Fibroblast of skin of back (primary cell): ENCODE measurements at places on chromosomes 5 and 9.

- no peak for DNase-seq
Observed at GRCh38 chr5:1665231-1665630, 134.4 kb downstream of the MRPL36 start.

DNA sequence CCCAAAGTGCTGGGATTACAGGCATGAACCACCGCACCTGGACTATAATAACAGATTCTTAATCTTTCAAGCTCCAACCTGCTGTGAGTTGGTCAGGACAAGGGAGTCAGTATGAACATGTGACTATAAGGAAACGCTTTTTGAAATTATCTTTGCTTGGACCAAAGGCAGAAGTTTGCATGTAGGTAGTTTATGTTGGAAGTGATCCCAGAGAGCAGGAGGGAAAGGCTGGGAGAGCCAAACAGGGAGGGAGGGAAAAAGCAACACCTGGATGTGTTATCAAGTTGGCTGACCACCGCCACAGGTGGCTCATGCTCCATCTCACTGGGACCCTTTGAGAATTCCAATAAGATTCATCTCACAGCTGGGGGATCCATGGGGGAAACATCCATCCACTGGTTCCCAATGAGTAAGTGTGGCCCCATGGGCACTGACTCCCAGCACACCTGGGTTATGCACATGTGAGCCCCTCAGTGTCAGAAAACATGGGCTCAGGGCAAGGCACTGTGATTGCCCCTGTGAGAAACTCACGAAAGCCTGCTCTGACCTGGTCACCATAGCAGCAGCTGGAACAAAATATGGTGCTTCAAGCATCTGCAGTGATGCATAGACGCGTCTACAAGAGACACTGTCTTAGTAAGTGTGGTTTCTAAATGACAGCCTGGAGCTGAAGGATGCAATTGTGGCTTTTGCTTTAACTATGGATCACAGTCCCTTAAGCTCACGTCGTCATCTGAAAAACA lies 62.1 kb downstream of the ARSB start:
- no peak for DNase-seq

- DNase-seq, result no peak
Observed at GRCh38 chr9:3191715-3192114, 334.1 kb downstream of the RFX3 start.

- peak; percentile 32 for DNase-seq
Observed at GRCh38 chr5:164302533-164303235, 797.3 kb downstream of the MAT2B start.
